ENCODE measurements at places on chromosomes 11 and 22.

DNA sequence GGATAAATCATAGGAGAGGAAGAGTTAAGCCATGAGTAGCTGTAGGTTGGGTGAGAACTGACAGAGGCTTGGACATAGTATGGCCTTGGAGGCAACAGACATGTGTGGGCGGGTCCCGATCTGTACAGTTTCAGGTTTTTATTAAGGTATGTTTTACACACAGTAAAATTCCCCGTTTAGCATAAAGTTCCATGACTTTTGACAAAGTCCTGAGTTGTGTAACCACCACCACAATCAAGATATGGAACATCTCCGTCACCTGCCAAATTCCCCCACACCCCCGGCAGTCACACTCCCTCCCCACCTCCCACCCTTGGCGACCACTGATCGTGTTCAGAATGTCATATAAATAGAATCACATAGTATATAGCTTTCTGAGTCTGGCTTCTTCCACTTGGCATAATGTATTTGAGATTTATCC lies 68.1 kb downstream of the GRIK4 start:
- DNase-seq, result no peak

DNA sequence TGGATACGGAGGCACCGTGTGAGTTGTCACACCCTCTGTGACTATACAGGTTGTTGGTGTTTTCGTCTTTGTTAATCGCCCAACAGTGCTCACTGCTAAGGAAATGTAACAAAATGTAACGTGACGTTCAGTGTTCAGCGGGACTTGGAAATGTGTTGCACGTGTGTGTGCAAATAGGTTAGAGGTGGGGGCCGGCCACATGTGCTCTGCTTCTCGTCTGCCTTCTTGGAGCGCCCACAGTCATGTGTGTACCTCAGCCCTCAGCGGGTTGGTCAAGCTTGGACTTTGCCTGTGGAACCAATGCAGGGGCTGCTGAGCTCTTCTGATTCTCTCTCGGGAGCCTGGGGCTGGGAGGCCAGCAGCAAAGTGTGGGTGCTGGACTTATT lies 7.4 kb upstream of the SMIM38 start:
- no peak for DNase-seq

DNA sequence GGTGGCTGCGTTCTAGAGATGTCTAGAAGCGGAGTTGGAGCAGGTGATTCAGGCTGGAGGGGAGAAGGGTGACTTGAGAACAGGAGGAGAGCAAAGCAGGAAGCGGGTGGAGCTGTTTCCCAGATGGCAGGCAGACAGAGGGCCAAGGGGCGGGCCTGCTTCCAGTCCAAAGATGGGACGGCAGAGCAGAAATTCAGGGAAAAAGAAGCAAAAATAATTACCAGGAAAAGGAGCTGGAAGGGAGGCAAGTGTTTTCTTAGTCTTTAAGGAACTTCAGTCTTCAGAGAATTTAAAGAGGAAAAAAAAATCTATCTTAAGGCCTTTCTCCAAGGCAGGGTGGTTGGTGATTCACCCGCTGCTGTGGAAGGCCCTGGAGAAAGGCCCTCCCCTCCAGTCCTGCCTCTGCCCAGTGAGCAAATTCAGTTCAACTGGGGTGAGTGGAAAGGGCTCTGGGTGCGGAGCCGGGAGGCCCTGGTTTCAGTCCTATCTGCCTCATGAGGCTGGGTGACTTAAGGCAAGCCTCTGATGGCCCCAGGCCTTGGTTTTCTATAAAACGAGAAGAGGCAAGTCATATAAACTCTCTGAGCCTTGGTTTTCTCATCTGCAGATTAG lies 4.5 kb upstream of the CREB3L1 start:
- DNase-seq, result peak; percentile 56

GRCh38 chr11:103987629-103988594 lies 48.5 kb upstream of the DDI1 start:
- peak; percentile 22 for DNase-seq

DNA sequence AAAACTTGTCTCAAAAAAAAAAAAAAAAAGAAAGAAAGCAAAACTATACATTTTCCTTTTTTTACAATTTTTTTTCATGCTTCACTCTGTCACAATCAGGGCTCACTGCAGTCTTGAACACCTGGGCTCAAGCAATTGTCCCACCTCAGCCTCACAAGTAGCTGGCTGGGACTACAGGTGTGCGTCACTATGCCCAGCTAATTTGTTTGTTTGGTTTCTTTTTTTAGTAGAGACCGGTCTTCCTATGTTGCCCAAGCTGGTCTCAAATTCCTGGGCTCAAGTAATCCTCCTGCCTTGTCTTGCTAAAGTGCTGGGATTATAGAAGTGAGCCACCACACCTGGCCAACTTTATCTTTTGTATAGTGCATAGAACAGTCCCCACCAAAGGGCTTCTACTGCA lies 15.0 kb upstream of the CXCR5 start:
- DNase-seq, result no peak

GRCh38 chr11:59437770-59438169 lies 1.5 kb downstream of the OR5A1 start:
- no peak for DNase-seq

- no peak for DNase-seq
These were observed 2.5 kb upstream of the CXCR5 start for GRCh38 chr11:118881228-118881627.
